Renal cortex interstitium (tissue), 15 donors: ENCODE measurements at places on chromosomes 5 and 9. TPM values are rescaled to one million over a fixed set of nuclear protein-coding genes. Genes with fewer than 3 reads are reported as not detected.

- DNase-seq: no peak
These were observed 113.4 kb downstream of the TLE1 start for GRCh38 chr9:81575956-81576355.

The MRPL36 gene
- polyA plus RNA-seq: 45.8 TPM

- DNase-seq: no peak
These were observed 214.7 kb upstream of the NMUR2 start for GRCh38 chr5:152619756-152620155.

The GPX3 gene
- polyA plus RNA-seq: 891 TPM

GRCh38 chr9:36319183-36319582 is 60.9 kb upstream of the GNE start:
- no peak for DNase-seq

- no peak for DNase-seq
These were observed 34.5 kb downstream of the C9orf57 start for GRCh38 chr9:72025906-72026305.

The LCP2 gene
- 3.4 TPM for polyA plus RNA-seq

GRCh38 chr5:15575666-15576065 is 75.7 kb downstream of the FBXL7 start:
- DNase-seq: no peak
